Stimulated activated CD8-positive, alpha-beta memory T cell treated with anti-CD3 and anti-CD28 coated beads, Interleukin-15, amount 100 ng/mL, for 48 hours (primary cell): ENCODE measurements at places on chromosomes 4 and X.

DNA sequence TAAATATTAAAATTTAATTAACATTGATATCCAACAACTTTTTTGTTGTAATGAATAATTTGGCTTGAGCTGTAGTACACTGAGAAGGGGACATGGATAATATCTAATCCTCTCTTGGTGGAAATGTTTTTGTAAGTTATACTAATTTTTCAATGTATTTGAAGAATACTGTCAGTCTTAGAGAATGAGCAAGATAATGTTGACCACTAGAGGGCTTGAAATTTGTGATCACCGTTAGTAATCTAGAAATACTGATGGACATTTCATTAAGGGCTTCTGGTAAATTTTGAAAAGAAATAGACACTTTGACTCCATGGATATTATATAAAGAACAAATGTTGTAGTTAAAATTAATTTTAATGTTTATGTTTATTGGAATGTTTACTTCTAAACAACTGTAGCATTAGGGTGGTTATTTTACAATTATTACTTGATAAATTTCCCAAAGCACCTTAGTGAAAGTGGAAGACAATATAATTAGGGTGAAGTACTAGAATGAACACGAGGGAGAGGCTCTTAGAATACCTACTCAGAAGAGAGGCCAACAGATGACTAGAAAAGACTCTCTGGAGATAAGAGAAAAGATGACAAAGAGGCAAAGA lies 20.0 kb upstream of the CAMK2D start:
- DNase-seq: no peak

GRCh38 chr4:173528378-173529321 lies 1.4 kb downstream of the HAND2 start:
- no peak for DNase-seq

- DNase-seq: no peak
These were observed 318.4 kb upstream of the CLNK start for GRCh38 chr4:11002961-11003360.

- DNase-seq: no peak
These were observed 1752.7 kb downstream of the PCDH7 start for GRCh38 chr4:32472918-32473317.

GRCh38 chr4:179583221-179583620 lies 2141.0 kb upstream of the AGA start:
- DNase-seq: no peak

GRCh38 chrX:108947205-108947604 lies 210.8 kb upstream of the IRS4 start:
- DNase-seq: no peak

DNA sequence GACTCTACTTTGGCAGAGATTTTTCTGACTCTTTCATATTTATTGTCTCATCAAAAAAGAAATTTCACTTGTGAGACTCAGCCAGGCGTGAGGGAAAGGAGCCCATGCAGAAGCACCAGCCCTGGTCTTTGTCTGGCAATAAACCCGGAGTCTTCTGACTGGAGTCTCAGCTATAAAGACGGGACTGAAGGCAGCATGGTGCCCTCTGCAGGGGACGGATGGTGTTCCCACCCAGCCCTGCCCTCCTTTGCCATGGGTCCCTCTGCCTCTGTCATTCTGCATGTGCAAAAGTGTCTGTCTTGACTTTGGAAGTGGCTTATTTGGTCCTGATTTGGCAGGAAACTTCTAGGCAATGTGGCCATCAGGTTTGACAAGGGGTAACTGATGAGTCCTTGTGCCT lies 14.2 kb downstream of the ZNF185 start:
- no peak for DNase-seq

DNA sequence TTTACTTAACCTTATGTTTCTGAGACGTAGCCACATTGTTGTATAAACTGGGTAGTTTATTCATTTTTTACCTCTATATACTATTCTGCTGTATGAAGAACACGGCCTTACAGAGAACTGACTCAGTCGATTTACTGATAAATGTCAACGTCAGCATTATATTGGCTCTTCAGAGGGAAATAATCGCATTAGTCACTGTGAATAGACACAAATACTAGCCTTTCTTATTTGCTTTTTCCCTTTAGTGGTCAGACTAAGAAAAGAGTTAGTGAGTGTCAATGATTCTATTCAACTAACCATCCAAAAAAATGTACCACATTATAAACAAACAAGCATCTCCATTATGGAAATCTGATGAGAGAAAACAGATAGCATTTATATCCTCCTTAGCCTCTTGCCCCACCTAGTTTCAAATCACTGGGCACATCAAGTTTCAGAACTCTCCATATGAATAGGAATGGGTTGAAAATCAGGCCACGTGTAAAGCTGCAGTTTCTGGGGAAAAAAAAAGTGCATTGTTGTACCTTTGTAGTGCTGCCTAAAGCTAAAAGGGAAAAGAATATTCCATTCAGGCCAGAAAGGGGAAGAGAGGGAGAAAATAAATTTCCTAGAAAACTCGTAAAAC lies 146.7 kb upstream of the VCX3A start:
- DNase-seq: no peak

- no peak for DNase-seq
These were observed 37.2 kb upstream of the FAM9C start for GRCh38 chrX:13081395-13082205.

GRCh38 chr4:25128671-25129070 lies 31.6 kb downstream of the SEPSECS start:
- DNase-seq: no peak

- DNase-seq: no peak
These were observed 6.5 kb downstream of the PQBP1 start for GRCh38 chrX:48904180-48904579.

GRCh38 chr4:67019686-67020437 lies 525.4 kb downstream of the CENPC start:
- no peak for DNase-seq
